ENCODE measurements at places on chromosomes 2 and 18.

- DNase-seq = no peak
Observed at GRCh38 chr2:204613635-204614034, 68.4 kb downstream of the PARD3B start.

GRCh38 chr2:212173756-212174510 lies 364.7 kb downstream of the ERBB4 start:
- DNase-seq = no peak

GRCh38 chr18:41933778-41934177 lies 21.3 kb upstream of the PIK3C3 start:
- DNase-seq = no peak

- DNase-seq = no peak
Observed at GRCh38 chr18:70376914-70377258, 88.0 kb downstream of the SOCS6 start.
